ENCODE measurements at places on chromosomes 6 and 20.
A peak's percentile ranks its signal among the peaks of the same experiment; 100 is the strongest.

DNA sequence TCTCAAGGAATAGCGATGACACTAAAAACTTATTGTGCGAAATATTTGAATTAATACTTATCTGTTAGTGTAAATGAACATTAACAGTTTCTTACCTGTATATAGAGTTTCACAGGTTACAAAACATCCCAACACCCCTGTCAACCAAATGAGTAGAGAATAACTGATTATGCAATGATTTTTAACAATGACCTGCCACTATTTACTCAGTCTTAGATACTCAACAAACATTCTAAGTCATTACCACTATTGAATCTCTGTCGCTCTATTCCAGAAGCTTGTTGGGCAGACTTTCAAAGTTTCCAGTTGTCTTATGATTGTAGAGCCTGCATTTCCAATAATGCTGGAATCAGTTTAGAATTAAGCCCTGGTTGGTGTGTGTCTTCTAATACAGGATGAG, 85.5 kb downstream of the RNF182 start:
- no peak for DNase-seq

- peak; percentile 25 for DNase-seq
Measured at GRCh38 chr6:13573669-13574110, 711 bp upstream of the SIRT5 start.

DNA sequence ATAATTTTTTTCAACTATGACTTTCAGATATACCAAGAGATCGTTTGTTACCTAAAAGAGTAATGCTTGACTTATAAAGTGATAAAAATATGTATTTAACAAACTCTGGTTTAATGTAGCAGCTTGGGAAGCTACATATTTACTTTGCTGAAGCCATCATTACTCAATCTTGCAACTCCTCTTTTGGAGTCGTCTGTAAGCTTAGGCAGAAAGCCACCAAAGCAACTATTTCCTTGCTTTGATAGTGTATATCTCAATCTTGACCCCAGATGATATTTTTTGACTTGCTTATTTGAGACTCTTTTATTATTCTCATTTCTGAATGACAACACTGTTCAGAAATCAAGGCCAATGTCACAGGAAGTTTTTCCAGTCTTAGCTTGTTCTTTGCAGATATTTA, 183.0 kb downstream of the SAMD5 start:
- DNase-seq: no peak

GRCh38 chr20:16385462-16385861, 187.8 kb downstream of the KIF16B start:
- no peak for DNase-seq

- peak; percentile 99 for DNase-seq
Measured at GRCh38 chr6:70413114-70413991, at the start of gene FAM135A. Gene FAM135A (plus strand): TSS chr6:70413508. CDS start chr6:70428343, 14,835 bp downstream.

DNA sequence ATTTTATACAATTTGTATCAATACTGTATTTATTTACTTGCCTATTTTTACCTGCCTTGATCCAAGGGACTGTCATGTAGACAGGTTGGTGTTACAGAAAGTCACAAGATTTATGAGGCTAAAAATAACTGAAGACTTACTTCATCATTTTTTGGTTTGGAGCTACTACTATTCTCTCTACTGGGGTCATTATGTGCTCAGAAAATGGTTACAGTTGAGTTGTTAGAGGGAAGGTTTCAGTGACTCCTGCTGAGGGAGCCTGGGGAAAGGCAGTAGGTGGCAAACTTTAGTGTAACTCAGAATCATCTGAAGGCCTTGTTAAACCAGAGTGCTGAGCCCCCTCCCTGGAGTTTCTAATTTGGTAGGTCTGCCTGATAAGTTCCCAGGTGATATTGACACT, 118.8 kb downstream of the TINAG start:
- no peak for DNase-seq

DNA sequence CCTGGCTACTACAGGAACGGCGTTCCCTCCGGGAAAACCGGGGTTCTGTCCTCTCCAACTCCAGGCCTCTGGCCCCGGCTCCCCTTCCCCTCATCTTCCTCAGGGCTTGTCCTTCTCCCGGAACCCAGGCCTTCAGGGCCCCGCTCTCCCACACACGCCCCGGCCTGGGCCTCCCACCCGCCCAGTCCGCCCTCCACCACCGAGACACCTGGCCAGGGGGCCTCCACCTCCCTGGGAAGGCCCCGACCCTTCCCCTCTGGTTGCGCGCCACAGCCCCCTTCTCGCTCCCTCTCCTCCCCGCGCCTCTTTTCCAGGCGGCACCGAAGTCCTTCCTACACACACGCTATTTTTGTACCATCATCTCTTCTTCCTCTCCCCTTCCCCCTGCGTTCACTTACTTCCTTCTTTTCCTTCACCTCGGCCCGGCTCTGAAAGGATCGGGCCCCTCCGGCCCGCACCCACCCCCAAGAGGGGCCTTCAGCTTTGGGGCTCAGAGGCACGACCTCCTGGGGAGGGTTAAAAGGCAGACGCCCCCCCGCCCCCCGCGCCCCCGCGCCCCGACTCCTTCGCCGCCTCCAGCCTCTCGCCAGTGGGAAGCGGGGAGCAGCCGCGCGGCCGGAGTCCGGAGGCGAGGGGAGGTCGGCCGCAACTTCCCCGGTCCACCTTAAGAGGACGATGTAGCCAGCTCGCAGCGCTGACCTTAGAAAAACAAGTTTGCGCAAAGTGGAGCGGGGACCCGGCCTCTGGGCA, 1.3 kb upstream of the SIRPA start:
- DNase-seq: no peak

DNA sequence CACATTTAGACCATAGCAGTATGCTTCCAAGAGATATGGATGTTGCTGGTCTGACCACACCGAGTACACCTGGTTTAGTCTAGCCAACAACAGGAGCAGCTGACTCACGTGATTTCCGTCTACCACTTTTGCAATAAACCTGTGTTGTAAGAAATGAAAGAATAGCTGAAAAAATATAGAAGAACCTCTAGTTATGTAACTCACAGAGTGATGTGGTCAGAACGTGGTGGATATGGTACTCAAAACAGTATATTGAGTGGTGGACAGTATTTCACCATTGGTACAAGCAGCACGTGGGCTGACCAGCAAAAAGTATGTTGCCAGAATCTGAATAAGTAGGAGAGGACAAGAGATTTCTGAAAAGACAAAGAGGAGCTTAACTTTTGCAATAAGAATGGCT, 226.9 kb downstream of the TBC1D7 start:
- DNase-seq: no peak

DNA sequence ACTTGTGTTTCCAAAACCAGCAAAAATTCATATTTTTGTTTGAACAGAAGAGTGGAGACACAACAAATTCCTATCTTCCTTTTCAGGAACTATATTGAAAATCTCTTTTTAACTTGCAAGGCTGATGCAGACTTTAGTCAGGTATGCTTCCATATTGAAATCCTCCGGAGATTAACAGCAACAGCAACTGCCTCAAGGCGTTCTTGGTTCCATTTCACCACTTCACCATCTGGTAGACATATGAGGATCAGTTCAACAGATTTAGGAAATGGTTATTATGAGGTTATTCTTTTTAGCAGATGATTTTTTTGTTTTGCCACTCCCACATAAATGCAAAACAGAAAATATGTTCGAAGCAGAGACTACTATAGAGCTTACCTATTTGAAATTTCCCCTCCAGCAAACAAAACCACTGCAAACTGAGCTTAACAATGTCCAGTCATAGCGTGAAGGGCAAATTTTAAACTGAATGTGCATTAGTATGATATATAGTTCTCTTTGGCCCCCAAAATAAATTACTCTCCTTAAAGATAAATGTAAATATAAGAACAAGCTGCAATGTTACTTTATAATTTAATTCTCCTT, 520.5 kb upstream of the ADGRB3 start:
- DNase-seq: no peak

GRCh38 chr6:98827295-98828159, 6.8 kb upstream of the POU3F2 start:
- DNase-seq: no peak

- no peak for DNase-seq
Measured at GRCh38 chr20:62197801-62198200, 15.0 kb downstream of the MTG2 start.

- DNase-seq: no peak
Measured at GRCh38 chr6:161853657-161854056, 579.8 kb upstream of the AGPAT4 start.

- no peak for DNase-seq
Measured at GRCh38 chr6:149508485-149508884, 23.7 kb upstream of the ZC3H12D start.

- no peak for DNase-seq
Measured at GRCh38 chr6:140032189-140032588, 657.7 kb upstream of the CITED2 start.

GRCh38 chr6:97497713-97498331, 214.8 kb upstream of the MMS22L start:
- peak; percentile 49 for DNase-seq

DNA sequence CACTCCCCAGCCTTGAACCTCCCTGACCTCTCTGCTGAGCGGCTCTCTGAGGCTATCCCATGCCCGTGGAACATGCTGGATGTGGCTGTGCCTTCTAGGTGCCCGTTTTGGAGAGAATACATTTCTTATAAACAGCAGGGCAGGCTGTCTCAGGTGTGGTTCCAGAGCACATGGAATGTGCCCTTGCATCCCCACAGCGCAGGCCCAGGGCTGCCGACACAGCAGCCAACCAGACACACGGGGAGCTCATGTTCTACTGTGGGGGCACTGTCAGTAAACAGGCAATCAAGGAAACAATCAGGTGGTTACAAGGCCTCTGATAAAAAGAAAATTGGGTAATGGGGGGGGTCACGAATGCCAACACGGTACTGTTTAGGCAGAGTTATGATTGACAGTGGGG, 30.8 kb downstream of the FOXC1 start:
- DNase-seq: no peak

GRCh38 chr20:62795023-62795761, 1.1 kb upstream of the MRGBP start:
- DNase-seq: no peak

DNA sequence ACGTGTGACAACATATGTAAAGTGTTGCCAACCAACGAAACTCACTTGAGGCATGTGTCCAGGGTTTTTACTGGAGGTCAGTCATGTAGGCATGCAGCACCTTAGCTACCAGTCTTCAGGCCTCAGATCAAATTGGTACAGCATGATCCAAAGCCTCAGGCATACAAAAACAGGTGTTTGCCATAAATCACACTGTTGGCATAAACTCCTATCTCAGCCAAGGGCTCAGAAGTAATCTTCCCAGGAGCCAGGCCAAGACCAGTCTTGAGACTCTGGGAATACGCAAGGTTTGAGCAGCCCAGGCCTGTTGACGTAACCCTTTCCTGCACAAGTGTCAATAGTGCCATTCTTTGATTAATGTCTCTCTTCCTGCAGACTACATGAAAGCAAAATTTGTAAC, 163.5 kb downstream of the PRL start:
- no peak for DNase-seq

DNA sequence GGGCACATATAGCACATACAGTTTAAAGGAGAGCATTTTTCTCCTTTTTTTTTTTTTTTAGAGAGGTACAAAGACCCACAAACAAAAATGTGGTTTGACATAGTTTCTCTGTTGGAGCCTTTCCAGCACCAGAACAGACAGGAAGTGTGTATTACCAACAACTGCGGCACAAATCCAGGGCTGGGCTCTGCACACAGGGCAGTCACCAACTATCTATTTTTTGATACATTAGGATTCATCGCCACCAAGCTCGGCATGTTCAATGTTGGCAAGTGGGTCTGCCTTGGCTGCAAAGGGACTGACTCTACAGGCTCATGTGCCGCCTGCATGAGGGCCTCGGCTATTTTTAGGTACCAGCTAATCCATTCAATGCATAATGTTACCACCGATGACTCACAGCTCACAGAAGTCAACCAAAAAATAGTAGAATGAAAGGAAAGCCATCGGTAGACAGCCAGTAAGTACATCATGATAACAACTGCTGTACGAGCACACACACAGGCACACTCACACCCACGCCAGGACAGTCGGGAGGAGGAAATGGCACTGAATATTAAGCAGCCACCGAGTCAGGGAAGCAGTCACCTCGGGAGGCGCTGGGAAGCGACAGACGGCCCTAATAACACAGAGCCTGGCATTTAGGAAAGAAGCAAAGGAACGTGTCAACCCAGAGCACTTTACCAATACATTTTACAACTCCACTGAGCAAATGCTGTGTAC, 81.6 kb downstream of the GMPR start:
- no peak for DNase-seq

GRCh38 chr20:56933331-56933698, 304.2 kb downstream of the TFAP2C start:
- no peak for DNase-seq

- DNase-seq: no peak
Measured at GRCh38 chr6:15452182-15452941, 206.5 kb downstream of the JARID2 start.

DNA sequence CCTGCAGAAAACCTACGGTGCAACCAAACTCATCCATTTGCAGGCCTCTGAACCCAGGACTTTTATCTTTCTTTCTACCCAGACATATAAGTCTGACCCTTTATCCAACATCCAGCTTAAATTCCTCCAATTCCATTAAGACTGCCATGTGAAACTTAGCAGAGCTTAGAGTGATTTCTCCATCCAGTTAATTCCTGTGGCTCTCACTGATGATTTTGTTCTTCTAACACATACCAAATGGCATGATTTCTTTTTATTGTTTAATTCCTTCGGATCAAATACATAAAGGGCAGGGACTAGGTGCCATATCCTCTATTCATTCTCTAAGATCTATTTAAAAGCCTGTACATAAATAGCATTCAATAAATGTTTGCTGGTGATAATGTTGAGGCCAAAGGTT, 92.9 kb downstream of the TASP1 start:
- no peak for DNase-seq

DNA sequence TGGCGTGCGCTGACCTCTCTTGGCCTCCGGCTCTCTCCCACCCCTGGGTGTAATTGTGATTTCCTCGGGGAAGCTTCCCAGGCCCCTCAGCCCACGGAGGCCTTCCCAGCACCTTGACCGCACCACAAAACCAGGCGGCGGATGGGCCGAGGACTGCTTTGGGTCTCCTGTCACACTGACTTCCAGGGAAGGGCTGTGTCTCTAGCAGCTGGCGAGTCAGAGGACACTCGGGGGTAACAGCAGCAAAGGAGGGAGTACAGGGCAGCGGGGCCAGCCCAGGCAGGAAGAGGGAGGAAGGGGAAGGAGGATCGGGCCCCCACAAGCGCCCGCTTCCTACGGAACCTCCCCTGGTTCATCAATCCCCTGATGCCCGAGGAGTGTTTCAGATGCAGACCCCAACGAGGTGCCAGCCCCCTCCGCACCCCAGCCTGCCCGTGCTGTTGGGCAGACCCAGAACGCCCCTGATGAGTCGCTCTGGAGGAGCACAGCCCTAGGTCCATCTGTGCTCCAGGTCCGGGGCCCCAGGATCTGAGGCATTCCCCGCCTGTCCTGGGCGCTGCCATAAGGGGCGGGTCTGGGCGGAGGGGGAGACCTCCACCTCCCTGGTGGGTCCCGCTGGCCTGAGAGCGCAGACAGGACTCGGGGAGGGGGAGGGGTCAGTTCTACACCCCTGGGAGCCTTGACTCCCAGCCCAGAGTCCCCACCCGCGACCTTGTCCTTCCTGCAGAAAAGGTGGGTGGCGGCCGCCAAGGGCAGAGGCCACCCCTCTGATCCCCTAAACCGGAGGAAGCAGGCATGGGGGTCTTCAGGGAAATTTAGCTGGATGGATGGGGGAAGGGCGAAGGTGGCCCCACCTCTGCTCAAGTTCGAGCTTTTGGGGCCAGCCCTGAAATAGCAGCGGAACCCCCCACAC, 956 bp downstream of the CHRNA4 start:
- DNase-seq: no peak
